A549 treated with dexamethasone at 1 μM for 4 hours (cell line): ENCODE measurements at places on chromosomes 1 and 21. TPM values are rescaled to one million over a fixed set of nuclear protein-coding genes. Genes with fewer than 3 reads are reported as not detected.

SPRR2G gene
- total RNA-seq, result not detected in 5 replicates

PLEKHA6 gene
- 23.6 to 47.3 TPM (median 41.4 TPM) in 5 replicates for total RNA-seq

SPATA21 gene
- total RNA-seq, result 0.04 to 0.12 TPM (median 0.04 TPM) in 3 of 5 replicates, not detected in the others

TMEM53 gene
- total RNA-seq, result 4.5 to 8.7 TPM (median 8.0 TPM) in 5 replicates

CNKSR1 gene
- 0.17 to 0.57 TPM (median 0.31 TPM) in 4 of 5 replicates, not detected in the other for total RNA-seq

PHLDA3 gene
- total RNA-seq, result 87.4 to 145 TPM (median 125 TPM) in 5 replicates

SMCP gene
- not detected in 5 replicates for total RNA-seq
